Lung microvascular endothelial cell (primary cell): ENCODE measurements at places on chromosomes 13 and 19.

DNA sequence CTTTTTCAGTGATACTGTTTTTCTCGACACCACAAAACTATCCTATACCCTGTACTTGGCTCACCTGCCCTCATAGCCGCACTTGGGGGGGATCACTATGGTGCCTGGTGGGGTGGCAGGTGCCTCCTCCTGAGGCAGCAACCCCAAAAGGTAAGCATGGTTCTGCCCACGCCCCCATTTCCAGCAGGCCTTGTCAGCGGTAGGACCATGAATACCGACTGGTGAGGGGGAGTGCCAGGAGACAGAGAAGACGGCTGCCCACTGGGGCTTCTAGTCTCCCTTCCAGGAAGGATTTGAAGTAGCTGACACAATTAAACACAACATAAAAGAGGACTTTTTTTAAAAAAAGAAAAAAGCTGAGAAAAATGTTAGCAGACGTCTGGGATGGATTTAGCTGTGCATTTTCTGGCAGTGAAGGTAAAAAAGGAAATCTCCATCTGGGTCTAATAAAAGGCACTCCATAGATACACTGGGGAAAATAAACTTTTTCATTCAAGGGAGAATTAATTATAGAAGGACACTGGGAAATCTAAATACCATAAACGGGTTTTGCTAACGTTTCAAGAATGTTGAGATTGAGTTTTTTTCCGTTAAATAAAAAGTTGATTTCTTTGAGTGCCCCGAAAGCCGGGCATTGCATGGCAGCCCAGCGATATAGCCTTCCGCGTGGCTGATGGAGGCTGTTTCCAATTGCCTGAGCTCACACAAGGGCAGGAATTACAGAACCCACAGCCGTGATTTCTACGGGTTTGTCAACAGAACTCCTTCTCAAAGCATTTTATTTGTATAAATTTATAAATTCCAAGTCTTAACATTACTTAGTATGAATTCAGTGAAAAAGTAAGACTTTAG is 45.1 kb downstream of the ATP11A start:
- no peak for DNase-seq

- no peak for DNase-seq
Measured at GRCh38 chr19:47623921-47624391, 15.0 kb downstream of the BICRA start.

GRCh38 chr13:29855784-29856183 is 5.4 kb upstream of the UBL3 start:
- DNase-seq: no peak

- DNase-seq: no peak
Measured at GRCh38 chr13:77503398-77503797, 32.1 kb upstream of the SCEL start.

DNA sequence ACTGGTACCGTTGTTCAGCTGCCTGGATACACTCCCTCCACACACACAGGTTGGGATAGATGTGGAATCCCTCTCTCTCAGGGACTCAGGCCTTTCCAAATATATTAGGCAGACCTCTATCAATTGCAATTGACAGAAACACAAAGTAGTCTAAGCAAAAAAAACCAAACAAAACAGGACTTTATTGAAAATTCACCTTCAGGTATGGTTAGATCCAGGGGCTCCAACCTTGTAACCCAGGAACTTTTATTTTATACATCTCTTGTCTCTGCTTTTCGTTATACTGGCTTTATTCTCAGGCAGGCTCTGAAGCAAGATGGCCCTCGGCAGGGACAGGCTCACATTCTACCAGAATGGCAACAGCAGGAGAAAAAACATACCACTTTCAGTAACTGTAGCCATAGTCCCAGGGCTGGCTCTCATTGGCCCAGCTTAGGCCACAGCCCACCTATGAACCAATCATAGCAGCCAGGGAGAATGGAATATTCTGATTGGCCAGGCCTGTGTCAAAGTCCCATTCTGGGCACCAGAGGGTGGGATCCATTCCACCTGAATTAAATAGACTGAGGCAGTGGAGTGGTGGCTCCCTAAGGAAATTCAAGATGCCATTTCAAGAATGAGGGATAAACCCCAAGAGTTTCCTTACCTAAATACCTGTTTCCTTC is 13.1 kb upstream of the CEACAM19 start:
- DNase-seq: no peak
